ENCODE measurements at places on chromosomes 7 and 10.

DNA sequence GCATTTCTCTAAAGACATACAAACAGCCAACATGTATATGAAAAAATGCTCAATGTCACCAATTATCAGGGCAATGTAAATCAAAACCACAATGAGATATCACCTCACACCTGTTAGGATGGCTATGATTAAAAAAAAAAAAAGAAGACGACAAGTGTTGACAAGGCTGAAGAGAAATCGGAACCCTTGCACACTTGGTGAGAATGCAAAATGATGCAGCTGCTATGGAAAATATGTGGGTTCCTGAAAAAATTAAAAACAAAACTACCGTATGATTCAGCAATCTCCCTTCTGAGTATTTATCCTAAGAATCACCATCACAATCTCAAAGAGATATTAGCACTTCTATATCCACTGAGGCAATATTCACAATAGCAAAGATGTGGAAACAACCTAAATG, 11.3 kb downstream of the LMBR1 start:
- no peak for DNase-seq

GRCh38 chr10:538895-539294, 150.6 kb downstream of the DIP2C start:
- DNase-seq: no peak

DNA sequence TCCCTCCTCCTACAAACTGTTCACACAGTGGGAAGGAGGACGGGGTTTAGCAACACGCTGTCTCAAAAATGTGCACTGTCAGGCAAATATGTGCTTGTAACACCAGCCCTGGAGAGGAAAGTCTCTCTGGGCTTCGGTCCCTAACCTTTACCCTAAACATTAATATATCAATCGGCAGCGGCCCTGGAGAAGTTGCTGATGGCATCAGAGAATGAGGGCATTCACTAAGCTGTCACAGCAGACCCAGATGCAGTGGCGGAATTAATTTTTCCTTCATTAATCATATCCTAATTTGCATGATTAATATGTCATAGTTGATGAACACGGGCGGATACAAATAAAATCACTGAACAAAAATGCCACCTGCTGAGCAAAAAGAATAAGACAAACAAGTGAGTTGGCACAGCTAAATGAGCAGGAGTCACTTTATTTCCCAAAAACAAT, 45.2 kb upstream of the INSIG1 start:
- DNase-seq: no peak

DNA sequence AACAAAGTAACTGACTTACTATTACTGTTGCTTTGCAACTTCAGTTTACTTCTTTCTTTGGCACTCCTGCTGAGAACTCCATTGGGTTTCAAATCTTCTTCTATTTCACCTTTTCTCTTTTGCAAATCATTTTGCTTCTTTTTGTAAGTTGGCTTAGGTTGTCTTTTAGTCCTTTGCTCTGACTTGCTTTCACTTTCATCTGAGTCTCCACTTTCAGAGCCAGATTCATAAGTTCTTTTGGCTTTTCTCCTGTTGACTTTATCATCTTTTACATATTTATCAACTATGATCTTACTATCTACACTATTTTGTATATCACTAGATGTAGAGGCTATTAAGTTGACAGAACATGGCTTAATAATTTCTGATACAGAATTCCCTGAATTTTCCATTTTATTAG, 73.4 kb downstream of the NRBF2 start:
- DNase-seq: no peak

- peak; percentile 63 for DNase-seq
Observed at GRCh38 chr7:148982654-148983199, 45.6 kb downstream of the PDIA4 start.

DNA sequence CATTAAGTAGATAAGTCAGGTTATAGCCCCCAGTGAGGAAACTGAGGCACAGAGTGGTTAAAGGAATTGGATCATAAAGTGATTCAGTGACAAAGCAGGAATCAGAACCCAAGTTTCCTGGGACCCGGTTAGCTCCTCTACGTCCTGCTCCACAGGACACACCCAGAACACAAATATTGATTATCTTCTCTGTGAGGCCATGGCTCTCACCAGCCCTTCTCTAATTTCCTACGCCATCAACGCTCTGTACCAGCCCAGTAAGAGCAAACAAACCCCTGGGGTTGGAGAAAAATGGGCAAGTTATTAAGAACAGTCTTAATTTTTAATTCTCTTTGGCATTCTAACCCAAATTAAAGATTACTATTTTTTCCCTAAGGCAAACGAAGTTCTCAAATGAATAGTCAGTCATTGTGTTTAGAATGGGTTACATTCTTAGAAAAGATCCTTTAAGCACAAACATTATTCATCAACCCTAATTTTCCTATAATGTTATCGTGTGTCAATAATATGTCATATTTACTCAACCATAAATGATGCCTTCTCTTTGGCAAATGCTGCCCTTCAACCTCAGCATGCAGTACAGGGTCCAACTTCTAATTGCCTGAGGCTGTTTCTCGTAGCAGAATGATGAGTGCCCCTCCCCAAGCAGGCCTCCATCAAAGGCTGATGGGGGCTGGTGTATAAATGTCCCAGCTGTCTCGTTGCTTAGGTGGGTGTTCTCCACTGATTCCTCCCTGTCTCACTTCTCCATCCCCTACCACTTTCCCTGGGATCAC, 25.4 kb upstream of the TM9SF3 start:
- DNase-seq: peak; percentile 94

- DNase-seq: no peak
Observed at GRCh38 chr7:14938181-14938580, 35.6 kb upstream of the DGKB start.

- DNase-seq: no peak
Observed at GRCh38 chr7:377080-378040, 87.4 kb downstream of the FOXL3 start.

- no peak for DNase-seq
Observed at GRCh38 chr10:8438603-8439002, 384.1 kb downstream of the GATA3 start.

GRCh38 chr7:7090460-7090859, 91.9 kb upstream of the C1GALT1 start:
- DNase-seq: no peak

DNA sequence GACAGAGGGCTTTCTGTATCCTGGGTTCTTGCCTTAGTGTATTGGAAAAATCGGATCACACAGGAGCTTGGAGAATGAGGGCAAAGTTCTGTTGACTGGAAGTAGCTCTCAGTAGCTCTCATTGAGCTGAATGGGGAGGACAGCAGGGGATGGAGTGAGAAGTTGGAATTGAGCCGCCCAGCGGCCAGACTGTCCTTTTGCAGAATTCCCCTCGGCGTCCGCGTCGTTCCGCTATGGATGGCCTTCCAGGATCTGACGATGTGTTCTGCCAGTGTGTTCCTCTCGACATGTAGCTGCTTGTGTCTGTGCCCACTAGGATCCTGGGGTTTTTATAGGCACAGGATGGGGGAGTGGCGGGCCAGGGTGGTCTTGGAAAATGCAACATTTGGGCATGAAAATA, 351.8 kb upstream of the SEMA3A start:
- no peak for DNase-seq

DNA sequence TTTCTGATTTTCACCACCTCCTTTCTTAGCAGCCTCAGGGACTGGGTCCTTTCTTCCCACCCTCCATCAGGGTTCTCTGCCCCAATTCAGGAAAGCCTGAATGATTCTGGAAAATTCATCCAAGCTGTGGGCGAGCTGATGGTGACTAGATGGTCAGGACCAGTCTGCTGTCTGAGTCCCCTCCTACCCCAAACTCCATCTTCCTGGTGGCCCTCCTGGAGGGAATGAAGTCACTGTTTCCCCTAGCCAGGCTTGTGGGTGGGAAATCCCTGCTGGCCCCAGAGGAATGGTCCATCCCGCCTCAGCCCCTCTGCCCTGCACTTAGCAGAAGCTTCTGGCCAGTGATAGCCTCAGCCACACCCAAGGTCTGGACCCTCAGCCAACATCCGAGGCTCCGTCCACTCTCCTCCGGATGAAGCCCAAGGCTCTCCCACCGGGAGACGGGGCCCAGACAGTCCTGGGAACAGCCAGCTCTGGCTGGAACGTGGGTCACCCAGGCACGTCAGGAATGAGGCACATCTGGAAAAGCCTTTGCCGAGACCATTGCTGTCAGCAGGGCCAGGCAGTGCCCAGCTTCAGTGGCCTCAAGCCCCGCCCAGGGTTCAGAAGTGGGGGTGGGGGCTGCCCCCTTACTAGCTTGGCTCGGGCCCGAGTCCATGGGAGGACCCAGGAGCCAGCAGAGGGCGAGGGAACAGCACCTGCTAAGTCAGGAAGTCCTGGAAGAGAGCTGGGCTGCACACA, 4.0 kb upstream of the AQP1 start:
- DNase-seq: no peak
